Stimulated activated CD8-positive, alpha-beta memory T cell treated with anti-CD3 and anti-CD28 coated beads, Interleukin-15, amount 100 ng/mL, for 48 hours (primary cell): ENCODE measurements at places on chromosomes 3 and 15.

DNA sequence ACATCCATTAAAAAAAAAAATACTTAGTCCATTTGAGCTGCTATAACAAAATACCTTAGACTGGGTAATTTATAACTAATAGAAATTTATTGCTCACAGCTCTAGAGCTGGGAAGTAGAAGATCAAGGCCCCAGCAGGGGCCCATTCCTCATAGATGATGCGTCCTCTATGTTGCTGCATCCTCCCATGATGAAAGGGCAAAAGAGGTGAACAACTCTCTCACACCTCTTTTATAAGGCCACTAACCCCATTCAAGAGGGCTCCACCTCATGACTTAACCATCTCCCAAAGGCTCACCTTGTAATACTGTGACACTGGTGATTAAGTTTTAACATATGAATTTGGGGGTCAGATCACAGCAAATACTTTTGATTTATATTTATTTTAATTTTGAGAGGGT lies 3.0 kb upstream of the TLNRD1 start:
- no peak for DNase-seq

DNA sequence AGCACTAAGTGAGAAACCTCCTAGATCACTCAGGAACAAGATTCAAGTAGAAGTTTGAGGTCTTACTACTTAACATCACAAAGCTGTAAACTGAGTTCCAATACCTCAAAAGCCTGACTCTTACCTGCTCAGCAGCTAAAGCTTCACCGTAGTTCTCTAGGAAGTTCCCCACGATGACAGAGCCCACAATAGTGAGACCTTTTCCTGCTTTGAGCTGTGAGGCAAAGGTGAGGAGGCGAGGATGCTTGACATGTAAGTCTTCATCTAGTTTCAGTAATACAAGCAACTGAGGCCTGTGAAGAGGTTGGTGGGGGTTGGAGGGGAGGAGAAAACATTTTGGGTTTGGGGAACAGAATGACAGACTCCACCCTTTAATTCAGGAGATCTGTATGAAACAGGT lies 15.7 kb downstream of the EMC4 start:
- no peak for DNase-seq

DNA sequence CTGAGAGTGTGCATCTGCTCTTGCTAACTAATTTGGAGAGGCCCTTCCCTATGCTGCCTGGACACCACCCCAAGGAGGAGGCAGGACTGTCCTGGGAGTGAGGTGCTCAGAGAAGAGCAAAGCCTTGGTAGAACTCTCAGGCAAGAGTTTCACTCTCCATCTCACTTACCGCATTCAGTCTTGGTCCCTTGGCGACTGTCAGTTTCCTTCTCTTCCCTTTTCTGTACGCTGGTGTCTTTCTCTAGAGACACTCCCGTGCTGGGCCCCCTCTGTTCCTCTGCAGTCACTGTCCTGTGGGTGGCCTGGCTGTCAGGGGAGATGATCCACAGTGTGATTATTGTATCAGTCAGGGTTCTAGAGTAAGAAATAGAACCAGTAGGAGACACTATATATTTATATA lies 44.0 kb downstream of the IDH2 start:
- DNase-seq = no peak

DNA sequence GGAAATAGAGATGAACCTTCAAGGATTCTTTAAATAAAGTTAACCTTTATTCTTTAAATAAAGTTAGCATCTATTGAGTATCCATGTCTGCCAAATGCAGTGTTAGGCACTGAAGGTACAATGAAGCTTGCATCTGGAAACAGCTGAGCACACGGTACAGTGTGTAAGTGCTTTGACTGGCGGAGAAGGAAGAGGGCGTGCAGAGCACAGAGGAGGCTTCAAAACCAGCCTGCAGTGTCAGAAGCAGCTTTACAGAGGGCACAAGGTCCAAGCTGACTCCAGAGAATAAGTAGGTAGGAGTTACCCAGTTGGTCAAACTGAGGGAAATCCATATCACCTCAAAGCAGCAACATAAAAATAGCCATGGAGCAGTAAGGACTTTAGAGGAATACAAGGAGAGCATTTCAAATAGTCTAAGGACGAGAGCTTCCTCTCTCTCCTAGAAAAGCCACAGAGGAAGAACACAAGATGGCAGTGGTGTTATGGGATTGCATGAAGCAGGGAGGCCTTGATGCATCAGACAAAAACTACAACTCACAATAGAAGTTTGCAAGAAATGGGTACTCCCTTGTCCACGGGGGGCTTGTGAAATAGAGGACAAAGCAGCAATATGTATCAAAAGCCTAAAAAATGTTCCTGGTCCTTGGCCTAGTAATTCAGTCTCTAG lies 60.3 kb upstream of the PPP2R3A start:
- no peak for DNase-seq

DNA sequence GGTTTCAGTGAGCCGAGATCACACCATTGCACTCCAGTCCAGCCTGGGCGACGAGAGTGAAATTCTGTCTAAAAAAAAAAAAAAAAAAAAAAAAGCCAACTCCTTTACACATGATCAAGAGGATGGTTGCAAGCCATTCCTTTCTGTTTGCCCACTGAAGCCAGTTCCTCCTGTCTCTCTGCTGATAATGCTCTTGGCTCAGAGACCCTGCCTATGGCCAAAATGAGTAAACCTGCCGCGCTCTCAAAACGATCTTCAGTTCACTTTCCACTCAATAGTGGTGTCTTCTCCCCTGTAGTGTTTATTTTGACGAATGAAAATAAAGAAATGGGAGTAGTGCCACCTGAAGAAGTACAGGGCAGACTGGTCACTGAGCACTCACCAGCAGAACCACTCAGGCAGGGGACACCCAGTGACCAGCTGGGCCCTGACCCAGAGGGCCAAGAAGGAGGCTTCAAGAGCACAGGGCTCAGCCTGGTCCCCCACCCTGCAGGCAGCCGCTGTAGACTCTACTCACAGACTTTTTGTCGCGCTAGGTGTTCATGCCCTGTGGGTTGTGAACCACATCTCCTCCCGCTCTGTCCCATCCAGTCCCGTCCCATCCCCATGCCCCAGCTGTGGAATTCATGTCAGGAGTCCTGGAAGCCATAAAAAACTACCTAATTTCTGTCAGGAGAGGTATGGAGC lies 23.6 kb downstream of the GRAMD2A start:
- DNase-seq = no peak

DNA sequence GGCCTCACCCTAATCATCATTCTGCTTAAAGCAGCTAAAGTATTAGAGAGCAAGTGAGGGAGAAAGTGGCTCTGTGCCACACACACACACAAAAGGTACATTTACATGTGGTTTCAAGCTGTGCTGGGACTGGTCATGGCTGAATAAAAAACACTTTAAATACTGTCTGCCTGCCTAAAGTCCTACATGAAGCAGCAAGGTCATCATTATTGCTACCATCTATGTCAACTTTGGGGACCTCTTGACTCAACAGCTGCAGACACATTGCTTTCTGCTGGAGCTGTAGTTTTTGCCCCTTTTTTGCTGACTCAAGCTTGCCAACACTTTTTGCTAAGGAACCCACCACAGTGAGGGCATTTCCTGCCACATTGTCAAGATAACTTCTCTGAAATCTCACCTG lies 1237.9 kb downstream of the ROBO2 start:
- DNase-seq = no peak

DNA sequence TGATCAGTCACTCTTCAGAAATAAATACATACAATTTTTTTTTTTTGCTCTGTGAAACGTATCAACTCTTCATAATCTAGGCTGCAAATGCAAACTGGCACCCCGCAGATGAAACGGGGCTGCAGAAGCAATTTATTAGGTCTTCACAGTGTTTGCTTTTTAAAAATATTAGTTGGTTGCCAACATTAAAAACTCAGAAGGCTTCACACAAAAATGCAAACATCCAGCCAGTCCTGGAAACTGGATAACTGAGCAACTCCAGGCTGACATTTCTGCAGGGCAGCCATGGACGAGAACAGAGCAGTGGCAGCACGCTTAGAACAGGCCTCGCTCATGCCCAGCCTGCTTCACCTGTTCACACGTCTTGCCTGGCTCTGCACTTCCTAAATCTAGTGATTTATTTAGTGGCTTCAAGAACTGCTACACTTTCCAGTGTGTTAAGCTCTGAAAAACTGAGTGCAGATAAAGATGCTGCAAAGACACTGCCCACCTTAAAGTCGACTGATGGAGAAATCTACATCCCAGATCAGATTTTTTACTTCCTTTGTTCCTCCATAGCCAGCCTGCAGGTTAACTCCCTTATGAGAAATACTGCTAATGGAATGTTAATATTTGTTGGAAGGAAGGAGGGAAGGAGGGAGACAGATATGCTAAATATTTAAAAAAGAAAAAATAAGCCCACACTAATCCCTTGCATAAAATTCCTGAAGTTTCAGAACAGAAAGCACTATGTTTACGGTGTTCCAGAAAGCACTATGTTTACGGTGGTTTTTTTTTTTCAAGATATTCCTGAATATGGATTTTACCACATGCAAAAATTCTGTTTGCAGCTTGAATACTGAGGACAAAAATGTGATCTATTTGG lies 53.6 kb downstream of the SETMAR start:
- no peak for DNase-seq

DNA sequence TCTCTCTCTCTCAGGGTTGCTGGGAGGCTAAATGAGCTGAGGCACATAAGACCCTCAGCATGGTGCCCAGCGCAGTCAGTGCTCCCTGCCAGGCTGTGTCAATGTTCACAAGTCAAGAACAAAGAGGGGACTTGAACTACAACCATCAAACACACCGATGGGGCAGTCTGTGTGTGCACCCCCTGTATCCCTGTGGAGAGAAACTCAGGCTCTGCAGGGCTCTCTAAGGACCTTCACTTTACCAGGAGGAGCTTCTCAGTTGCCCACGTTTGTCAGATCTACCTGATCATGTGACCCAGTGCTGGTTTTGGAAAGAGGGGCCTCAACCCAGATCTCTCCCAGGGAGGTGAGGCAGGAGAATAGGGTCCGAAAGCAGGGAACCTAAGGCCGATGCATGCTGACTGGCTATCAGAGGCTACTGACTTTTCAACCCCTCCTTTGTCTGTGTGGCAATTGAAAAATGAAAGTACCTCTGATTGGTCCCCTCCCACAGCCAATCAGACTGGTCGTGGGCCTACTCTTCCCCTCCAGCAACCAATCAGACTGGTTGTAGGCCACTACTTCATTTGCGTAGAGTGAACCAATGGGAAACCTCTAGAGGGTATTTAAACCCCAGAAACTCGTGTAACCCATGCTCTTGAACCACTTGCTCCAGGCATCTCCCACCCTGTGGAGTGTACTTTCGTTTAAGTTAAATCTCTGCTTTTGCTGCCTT lies 34.0 kb downstream of the RHCG start:
- DNase-seq = no peak

DNA sequence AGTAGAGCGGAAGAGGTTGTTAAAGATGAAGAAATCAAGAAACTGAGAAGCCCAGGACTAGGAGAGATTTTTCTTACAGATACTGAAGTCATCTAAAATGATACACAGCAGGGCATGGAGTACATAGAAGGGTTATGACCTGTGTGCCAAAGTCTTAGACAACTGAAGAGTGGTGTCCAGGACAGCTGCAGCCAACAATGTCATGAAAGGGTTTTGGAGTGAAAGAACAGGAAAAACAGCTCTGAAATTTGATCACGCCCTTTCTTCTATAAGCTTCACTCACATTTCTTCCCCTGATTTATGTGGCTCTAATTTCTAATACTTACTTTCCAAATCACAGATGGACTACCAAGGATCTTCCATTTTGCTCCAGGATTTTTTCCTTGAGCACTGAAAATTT lies 3.0 kb downstream of the CFAP20DC start:
- no peak for DNase-seq

DNA sequence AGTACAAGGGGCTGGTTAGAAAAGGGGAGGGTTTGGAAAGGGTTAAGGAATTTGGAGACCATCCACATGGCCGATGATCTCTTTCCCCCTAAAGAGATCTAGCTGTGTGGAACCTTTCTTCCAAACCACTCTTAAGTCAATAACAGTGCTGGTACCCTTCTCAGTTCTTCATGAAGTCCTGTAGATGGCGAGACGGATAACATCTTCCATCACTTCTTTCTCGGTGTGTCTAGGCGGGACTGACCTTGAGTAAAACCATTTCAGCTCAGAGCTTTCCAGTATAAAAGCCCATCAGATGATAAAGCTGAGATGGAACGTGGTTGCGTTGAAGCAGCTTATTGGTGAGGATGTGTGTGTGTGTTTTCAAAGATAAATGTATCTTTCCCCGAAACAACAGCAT lies 151.5 kb upstream of the BHLHE40 start:
- no peak for DNase-seq

DNA sequence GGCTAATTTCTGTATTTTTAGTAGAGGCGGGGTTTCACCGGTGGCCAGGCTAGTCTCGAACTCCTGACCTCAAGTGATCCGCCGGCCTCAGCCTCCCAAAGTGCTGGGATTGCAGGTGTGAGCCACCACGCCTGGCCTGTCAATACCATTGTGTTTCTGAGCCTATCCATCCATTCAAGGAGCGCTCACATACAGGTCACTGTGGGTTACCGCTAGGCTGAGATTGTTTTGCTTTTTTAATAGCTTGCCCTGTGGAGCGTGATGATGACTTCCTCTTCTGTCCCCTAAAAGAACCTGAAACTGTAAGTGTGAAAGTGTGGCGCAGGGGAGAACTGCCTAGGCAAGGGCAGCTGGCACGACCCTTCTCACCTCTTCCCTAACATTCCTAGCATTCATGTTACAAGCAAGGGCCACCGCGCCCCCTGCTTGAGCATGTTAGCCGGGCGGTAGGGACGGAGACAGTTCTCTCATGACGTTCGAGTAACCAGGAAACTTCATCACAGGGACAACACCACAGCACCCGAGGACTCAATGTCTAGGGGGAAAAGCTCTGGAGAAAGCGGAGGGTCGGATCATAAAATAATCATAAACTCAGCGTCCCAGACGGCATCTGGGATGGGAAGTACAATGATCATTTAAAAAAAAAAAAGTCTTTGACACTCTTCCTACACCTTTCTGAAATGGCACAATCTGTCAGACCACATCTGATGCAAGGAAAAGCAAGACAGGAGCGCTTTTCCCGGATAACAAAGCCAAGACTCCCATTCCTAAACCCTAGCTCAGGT lies 790 bp downstream of the LAMP3 start:
- no peak for DNase-seq

- no peak for DNase-seq
Measured at GRCh38 chr15:90586948-90587347, 57.2 kb downstream of the CRTC3 start.

DNA sequence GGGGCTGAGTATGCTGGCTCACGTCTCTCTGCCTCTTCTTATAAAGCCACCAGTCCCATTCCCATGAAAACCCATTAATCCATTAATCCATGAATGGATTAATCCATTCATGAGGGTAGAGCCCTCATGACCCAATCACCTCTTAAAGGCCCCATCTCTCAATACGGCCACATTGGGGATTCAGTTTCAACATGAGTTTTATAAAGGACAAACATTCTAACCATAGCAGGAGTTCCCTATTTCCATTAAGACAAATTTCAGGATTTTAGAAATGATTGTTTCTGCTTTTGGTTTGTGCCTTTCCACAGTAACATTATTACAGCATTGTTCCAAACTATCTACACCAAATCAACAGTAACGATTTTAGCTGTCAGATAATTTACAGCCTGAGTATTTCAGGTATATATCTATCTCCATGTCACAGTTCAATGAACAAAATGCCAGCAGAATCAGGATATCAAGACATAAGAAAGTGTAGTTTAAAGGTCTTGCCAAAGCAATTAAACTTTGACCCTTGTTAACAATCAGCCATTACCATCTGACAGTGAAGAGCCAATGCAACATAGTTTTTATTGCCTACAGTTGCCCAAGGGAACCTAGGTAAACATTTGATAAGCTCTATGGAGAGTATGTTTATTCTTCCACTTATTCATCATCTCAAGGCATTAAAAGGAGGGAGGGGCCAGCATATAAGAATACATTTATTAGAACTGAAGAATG lies 3.8 kb downstream of the TSPAN3 start:
- no peak for DNase-seq
